ENCODE measurements at places on chromosomes 16 and 17. TPM values are rescaled to one million over a fixed set of nuclear protein-coding genes. Genes with fewer than 3 reads are reported as not detected.

The KRTAP4-5 gene
- total RNA-seq = not detected

The ACSM2A gene
- total RNA-seq = not detected

The GPR142 gene
- total RNA-seq = not detected

The KRTAP4-9 gene
- not detected for total RNA-seq

The CA4 gene
- 1.2 TPM for total RNA-seq

The NSF gene
- total RNA-seq = 64.6 TPM
